ENCODE measurements at places on chromosomes 2 and 18.
A peak's percentile ranks its signal among the peaks of the same experiment; 100 is the strongest.

GRCh38 chr2:119025013-119025412 lies 83.0 kb downstream of the MARCO start:
- no peaks in the 10 kb centered on the region for H3K4me1 ChIP-seq
- no peaks in the 10 kb centered on the region for H3K36me3 ChIP-seq
- no peak for DNase-seq
- no peak overlapping the region for H3K27ac ChIP-seq
- peaks cover 15% of the 10 kb centered on the region for H3K27me3 ChIP-seq

- no peak overlapping the region for H3K4me3 ChIP-seq
- H3K4me1 ChIP-seq, result no peaks in the 10 kb centered on the region
- H3K36me3 ChIP-seq, result no peaks in the 10 kb centered on the region
- no peaks in the 10 kb centered on the region for H3K27me3 ChIP-seq
Measured at GRCh38 chr18:59799383-59800015, 100.3 kb upstream of the PMAIP1 start.

DNA sequence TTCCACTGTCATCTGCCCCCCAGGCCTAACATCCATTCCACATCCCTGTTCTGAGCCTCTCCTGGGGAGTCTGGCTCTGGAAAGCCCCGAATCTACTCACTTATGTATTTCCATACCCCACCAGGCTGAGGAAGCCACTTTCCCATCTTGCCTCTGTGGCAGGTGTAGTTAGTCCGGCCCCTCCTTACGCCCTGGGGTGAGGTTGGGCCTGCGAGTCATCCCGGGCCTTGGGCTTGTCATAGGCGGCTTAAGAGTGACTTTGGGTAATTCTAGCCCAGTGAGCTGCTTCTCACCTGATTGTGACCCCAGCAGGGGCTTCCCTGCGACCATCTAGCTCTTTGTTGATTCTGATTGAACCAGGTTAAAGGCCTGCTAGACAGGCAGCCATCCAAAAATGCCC lies 21.1 kb downstream of the PCARE start:
- H3K36me3 ChIP-seq, result no peaks in the 10 kb centered on the region
- H3K27ac ChIP-seq, result no peak overlapping the region
- H3K4me3 ChIP-seq, result no peak overlapping the region
- no peak for DNase-seq
- no peaks in the 10 kb centered on the region for H3K4me1 ChIP-seq

GRCh38 chr2:24164416-24164973 lies 10.4 kb upstream of the FAM228A start:
- H3K4me1 ChIP-seq, result peaks cover 9% of the 10 kb centered on the region
- H3K36me3 ChIP-seq, result peaks cover 7% of the 10 kb centered on the region
- no peak overlapping the region for H3K27ac ChIP-seq
- H3K27me3 ChIP-seq, result no peaks in the 10 kb centered on the region
- peak; percentile 0 for DNase-seq
- no peak overlapping the region for H3K4me3 ChIP-seq

- H3K36me3 ChIP-seq, result peaks cover 70% of the 10 kb centered on the region
- no peak overlapping the region for H3K4me3 ChIP-seq
- no peak for DNase-seq
- H3K27ac ChIP-seq, result no peak overlapping the region
Measured at GRCh38 chr18:26052505-26052904, 37.9 kb downstream of the SS18 start.

Data from CD14-positive monocyte (primary cell).